ENCODE measurements at places on chromosomes 5 and 9. TPM values are rescaled to one million over a fixed set of nuclear protein-coding genes. Genes with fewer than 3 reads are reported as not detected.

DNA sequence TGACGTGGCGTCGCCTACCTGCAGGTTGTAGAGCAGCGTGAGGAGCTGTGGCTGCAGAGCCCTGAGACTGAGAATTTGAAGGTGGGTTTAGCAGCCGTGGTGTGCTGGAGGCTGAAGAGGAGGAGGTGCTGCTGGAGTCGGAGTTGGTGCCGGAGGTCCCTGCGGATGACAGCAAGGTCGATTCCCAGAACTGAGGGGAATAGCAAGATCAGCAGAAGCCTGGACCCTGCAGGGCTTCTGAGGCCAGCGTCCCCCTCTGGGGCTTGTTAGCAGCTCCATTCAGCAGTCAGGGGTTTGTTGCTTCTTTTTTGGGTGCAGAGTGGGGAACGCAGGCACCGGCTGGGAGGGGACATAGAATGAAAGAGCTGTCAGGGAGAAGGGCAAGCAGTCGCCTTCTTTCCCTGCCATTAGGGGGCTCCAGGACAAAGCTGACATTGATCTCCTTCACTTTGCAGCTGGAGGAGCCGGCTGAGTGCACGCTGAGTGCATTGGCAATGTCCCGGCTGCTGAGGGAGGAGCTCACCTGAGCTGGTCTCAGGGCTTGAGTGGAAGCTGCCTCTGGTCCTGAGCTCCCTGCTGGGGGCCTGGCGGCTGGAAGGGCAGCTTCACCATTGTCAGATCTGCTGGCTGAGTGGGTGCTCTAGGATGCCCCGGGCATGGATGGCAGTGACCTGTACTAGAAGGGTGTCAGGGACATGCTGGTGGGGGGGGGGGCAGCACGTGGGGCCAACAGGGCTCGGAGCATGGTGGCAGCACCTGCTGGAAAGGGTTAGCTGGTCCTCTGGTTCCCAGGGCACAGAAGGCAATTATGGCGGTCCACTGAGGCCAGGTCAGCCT lies 20.8 kb downstream of the OBP2B start:
- H3K27me3 ChIP-seq = no peaks in the 10 kb centered on the region
- no peak overlapping the region for H3K27ac ChIP-seq
- H3K36me3 ChIP-seq = no peaks in the 10 kb centered on the region
- H3K4me1 ChIP-seq = no peaks in the 10 kb centered on the region
- DNase-seq = peak; percentile 29

NUTM2F gene
- total RNA-seq = not detected

- DNase-seq = no peak
- no peak overlapping the region for H3K27ac ChIP-seq
- no peaks in the 10 kb centered on the region for H3K4me1 ChIP-seq
- no peak overlapping the region for H3K4me3 ChIP-seq
These were observed 228.6 kb downstream of the NR3C1 start for GRCh38 chr5:143174714-143175398.

FGF18 gene
- not detected for total RNA-seq

DNA sequence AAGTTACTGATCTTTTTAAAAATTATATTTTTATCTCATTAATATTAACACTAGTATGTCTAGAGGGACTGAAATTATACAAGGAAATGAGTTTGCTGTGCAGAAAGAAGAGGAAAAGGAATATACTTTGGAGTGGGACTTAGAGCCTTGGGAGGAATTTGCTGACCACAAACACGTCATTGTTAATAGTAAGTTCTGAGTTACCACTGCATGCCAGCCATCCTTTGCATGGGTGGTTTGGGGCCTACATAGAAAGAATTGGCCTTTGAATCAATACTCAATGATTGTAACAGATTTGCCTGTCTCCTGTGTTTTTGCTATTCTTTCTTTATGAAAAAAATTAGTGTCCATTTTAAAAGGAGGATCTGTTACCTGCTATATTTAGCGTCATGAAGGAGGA lies 232.6 kb upstream of the TNC start:
- DNase-seq = no peak
- H3K4me3 ChIP-seq = no peak overlapping the region
- H3K4me1 ChIP-seq = no peaks in the 10 kb centered on the region
- no peaks in the 10 kb centered on the region for H3K27me3 ChIP-seq
- H3K36me3 ChIP-seq = no peaks in the 10 kb centered on the region

UGT3A2 gene
- not detected for total RNA-seq

TIMD4 gene
- total RNA-seq = 2.8 TPM

DNA sequence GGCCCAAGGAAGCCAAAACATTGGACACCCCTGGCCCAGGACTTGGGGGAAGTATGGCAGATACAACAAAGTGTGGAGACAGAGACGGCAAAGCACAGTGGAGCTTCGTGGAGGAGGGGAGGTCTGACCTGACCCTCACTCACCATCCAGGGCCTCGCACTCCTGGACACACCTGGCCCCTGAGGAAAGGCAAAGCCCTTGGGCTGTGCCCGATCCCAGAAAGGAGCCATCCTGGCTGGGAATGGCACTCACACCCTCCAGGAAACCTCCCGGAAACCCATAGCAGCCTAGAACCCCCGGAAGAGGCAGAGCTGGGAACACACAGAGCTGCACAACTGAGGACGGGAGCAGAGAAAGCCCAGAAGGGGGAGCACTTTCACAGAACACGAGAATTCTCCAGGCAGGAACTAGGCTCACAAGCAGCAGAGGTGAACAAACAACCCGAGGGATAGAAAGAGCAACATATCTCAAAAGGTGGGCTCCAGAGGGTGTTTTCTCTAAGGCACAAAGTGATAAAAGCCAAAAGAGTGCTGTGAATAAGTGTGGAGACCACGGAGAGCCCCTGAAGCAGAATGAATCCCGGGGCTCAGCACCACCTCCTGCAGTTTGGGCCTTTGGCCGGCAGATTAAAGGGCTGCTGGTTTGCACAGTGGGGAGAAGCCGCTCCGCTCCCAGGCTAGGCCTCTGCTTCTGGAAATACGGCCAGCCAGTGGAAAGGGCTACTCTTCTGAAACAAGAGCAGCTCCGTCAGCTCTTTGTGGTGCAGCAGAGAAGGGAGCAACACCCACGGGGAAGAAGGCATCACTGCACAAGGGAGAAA lies 108.2 kb downstream of the UBE2R2 start:
- no peak overlapping the region for H3K27ac ChIP-seq
- H3K4me3 ChIP-seq = no peak overlapping the region
- H3K4me1 ChIP-seq = no peaks in the 10 kb centered on the region
- no peaks in the 10 kb centered on the region for H3K27me3 ChIP-seq

F2RL1 gene
- total RNA-seq = 139 TPM

- no peaks in the 10 kb centered on the region for H3K27me3 ChIP-seq
- H3K36me3 ChIP-seq = peaks cover 3% of the 10 kb centered on the region
- no peak overlapping the region for H3K27ac ChIP-seq
- no peak overlapping the region for H3K4me3 ChIP-seq
- DNase-seq = no peak
These were observed 23.8 kb upstream of the CAMLG start for GRCh38 chr5:134714541-134714940.

GRCh38 chr5:116492776-116493175 lies 81.8 kb downstream of the SEMA6A start:
- H3K27ac ChIP-seq = no peak overlapping the region
- H3K27me3 ChIP-seq = no peaks in the 10 kb centered on the region
- no peak overlapping the region for H3K4me3 ChIP-seq
- DNase-seq = no peak
- H3K36me3 ChIP-seq = no peaks in the 10 kb centered on the region

- no peaks in the 10 kb centered on the region for H3K36me3 ChIP-seq
- no peak for DNase-seq
- H3K27ac ChIP-seq = no peak overlapping the region
- H3K4me1 ChIP-seq = no peaks in the 10 kb centered on the region
- no peaks in the 10 kb centered on the region for H3K27me3 ChIP-seq
- H3K4me3 ChIP-seq = no peak overlapping the region
These were observed 614.7 kb downstream of the CSNK1G3 start for GRCh38 chr5:124126504-124127217.

GRCh38 chr9:79237861-79238260 lies 333.9 kb upstream of the TLE4 start:
- H3K4me1 ChIP-seq = no peaks in the 10 kb centered on the region
- no peaks in the 10 kb centered on the region for H3K27me3 ChIP-seq
- DNase-seq = no peak
- no peaks in the 10 kb centered on the region for H3K36me3 ChIP-seq

LRRC14B gene
- total RNA-seq = not detected

DNA sequence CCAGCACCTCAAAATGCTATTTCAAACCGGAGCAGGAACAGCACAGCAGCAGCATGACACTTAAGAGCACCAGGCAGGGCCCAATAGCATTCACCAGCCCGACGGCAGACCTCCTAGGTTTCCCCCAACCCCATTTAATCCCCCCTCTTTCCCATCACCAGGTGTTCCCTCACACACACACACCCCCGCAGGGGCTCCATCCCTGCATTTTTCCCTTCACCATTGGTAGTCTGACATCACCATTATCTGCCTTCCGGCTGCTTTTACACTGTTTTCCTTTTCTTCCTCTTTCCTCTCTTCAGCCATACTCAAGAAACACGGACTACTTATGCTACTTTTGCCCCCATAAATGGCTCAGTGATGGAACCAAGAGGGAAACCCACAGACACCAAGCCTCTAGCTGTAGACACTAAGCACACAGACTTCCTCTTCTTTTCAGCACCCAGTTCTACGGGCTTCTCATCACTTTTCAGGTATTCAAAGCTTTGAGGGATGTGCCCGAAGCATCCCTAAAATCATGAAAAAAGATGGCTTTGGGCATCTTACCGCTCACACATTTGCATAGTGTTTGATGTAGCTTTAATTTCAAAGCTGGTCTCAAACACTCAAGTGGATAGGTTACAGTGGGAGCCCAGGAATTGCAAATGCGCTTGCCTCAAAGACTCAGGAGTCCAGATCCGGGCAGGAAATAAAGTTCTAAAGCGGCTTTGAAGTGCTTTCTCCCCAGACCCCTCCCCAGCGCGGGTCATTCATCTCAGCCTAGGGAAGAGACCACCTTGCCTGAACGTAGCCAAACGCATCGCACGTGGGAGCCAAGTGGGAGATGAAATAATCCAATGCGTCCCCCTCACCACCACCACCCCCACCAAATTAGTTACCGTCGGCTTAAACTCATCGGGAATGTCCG lies 141.5 kb downstream of the TSSK1B start:
- H3K27ac ChIP-seq = no peak overlapping the region
- peaks cover 5% of the 10 kb centered on the region for H3K27me3 ChIP-seq
- H3K4me1 ChIP-seq = no peaks in the 10 kb centered on the region

AK8 gene
- total RNA-seq = 0.16 TPM

BAAT gene
- total RNA-seq = not detected

CCDC192 gene
- total RNA-seq = not detected

Data from colonic mucosa (tissue), 4 donors.